Activated gamma-delta T cell treated with anti-CD3 and anti-CD28 coated beads, Interleukin-2, amount 50 U/mL, for 16 hours (primary cell): ENCODE measurements at places on chromosomes 6 and 20.

GRCh38 chr6:111993342-111993741, 60.6 kb upstream of the CCN6 start:
- DNase-seq: no peak

DNA sequence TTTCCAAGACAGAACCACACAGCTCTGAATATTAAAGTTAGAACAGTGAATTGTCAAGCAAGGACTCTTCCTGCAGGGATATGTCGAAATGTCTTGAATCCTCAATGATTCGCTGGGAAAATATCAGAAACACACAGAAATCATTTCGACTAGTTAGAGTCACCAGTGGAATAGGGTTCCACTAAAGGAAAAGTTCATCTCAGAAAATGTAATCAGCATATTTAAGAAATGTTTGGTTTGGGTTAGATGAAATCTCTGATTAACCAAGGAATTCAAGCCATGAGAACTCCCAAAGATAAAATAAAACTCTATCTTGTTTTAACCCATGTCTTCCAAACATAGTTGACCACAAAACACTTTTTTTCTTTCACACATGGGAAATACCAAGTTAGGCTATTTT, 621.0 kb upstream of the NRSN1 start:
- no peak for DNase-seq

DNA sequence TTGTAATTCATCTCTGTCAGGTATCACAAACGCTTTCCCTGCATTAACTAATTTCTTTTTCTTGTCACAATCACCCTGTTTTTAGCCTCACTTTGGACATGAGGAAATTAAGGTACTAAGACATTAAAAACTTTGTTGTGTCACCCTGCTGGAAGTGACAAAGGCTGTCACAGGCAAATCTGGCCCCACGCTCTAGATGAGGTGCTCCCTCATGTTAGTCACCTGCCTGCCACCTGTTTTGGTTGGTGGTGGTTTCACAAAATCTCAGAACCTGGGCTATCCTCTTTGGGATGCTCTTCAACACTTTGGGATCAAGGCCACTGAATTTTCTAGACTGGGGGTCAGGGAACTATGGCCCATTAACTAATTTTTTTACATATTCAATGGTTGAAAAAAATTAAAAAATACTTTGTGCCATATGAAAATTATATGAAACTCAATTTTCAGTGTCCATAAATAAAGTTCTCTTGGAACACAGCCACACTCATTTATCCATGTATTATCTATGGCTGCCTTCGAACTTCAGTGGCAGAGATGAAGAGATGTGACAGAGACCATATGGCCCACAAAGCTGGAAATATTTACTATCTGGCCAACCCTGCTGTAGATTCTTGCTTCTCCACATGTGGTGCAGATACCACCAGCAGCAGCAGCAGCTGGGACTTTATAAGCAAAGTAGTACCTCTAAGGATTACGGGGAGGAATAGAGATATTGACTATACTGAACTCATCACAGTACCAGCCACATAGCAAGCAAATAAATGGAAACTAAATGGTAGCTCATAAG, 16.1 kb upstream of the TNFAIP3 start:
- DNase-seq: no peak

GRCh38 chr6:27758491-27758890, 153.7 kb downstream of the OR2B2 start:
- DNase-seq: no peak

GRCh38 chr6:34235307-34236130, 1.2 kb upstream of the HMGA1 start:
- peak; percentile 39 for DNase-seq

DNA sequence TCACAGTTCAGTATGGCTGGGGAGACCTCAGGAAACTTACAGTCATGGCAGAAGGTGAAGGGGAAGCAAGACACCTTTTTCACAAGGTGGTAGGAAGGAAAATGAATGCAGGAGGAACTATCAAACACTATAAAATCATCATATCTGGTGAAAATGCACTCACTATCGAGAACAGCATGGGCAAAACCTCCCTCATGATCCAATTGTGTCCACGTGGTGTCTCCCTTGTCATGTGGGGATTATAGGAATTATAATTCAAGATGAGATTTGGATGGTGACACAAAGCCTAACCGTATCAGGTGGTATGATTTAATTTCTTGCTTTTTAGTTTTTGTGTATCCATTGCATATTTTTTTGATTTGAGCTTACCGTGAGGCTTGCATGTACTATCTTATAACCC, 133.2 kb upstream of the SYNCRIP start:
- no peak for DNase-seq

DNA sequence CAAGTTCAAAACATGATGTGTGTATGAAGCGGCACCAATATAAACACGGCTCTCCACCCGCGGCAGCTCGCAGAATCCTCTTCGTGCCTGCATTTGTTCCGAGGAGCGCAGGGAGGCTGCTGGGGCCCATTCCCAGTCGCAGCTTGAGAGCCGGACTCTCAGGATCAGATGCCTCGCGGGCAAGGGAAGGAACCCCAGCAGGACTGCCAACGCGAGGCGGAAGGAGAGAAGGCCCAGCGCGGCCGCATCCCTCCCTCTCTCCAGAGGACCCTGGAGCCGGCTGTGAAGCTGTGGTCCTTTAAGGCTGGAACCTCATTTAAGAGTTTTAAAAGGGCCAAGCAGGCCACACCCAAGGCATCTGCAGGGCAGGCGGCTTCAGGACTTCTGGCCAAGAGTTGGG, 44.2 kb upstream of the ZBP1 start:
- no peak for DNase-seq

DNA sequence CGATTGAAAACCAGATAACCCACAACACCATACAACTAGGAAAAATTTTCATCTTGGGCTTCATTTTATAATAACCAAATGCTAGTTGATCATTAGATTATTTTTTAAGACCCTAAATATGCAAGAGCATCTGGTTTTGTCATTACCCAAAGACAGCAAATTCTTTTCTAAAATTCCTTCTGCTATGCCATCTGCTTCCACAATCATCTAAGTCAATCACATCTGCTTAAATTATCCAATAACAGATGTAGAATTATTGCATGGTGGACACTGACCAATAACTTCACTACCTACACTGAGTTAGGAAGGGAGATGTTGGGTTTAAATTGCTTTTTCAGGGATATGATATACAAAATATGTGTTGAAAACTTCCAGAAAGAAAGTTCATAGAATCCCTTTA, 41.9 kb downstream of the PKHD1 start:
- DNase-seq: no peak

GRCh38 chr6:137024237-137024990, 20.4 kb downstream of the IL20RA start:
- DNase-seq: no peak

- DNase-seq: no peak
Measured at GRCh38 chr6:160544802-160545201, 119.3 kb downstream of the LPA start.

DNA sequence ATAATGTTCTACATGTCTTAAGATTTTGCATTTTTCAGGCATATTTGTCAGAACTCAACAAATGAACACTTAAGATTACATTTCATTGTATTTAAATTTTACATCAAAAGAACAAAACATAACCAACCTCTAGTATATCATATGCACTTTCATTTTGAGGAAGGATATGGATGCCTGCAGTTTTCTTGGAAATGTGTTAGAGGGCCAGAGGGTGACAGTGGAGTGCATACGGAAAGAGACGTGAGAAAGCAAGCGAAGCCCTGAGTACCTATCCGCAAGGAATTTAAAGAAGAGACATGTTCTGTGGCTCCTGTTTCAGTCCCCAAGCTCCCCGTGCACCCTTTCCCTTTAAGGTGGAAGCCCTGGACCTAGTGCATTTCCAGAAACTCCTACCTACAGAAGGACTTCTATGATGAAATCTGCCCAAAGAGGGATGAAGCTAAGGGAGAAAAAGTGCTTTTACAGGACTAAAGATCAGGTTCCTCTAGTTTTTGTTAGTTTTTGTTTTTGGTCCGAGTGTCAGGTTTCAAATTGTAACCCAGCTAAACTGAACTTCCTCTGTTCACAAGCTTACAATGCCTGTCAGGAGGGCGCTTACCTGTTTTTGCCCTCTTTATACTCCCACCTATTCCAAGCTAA, 38.8 kb downstream of the EZR start:
- DNase-seq: no peak

DNA sequence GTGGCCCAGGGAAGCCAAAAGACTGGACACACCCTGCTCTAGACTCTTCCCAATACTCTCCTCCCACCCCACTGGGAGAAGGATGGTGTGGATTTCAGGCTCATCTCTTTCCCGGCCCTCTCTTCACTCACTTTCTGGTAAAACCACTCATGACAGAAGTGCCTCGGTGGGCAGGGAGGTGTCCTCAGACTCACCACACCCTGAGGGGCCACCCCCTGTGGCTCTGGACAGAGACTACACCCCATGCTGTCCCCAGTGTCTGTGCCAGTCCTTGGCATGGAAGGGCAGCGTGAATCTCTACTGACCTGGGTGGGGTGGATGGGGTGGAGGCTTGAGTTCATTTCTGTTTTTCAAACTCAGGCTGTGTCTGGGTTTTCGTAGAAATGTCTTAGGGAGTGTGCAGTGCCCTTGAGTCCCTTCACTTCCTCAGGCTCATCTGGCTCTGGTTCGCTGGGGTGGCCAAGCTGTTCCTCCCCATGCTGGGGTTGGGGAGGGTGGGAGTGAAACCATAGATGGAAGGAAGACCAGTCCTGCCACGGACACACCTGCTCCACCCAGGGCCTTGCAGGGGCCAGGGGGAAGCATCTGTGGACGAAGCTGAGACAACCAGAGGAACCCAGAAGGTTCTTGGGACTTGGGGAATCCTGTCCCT, 59.1 kb downstream of the EZR start:
- no peak for DNase-seq

DNA sequence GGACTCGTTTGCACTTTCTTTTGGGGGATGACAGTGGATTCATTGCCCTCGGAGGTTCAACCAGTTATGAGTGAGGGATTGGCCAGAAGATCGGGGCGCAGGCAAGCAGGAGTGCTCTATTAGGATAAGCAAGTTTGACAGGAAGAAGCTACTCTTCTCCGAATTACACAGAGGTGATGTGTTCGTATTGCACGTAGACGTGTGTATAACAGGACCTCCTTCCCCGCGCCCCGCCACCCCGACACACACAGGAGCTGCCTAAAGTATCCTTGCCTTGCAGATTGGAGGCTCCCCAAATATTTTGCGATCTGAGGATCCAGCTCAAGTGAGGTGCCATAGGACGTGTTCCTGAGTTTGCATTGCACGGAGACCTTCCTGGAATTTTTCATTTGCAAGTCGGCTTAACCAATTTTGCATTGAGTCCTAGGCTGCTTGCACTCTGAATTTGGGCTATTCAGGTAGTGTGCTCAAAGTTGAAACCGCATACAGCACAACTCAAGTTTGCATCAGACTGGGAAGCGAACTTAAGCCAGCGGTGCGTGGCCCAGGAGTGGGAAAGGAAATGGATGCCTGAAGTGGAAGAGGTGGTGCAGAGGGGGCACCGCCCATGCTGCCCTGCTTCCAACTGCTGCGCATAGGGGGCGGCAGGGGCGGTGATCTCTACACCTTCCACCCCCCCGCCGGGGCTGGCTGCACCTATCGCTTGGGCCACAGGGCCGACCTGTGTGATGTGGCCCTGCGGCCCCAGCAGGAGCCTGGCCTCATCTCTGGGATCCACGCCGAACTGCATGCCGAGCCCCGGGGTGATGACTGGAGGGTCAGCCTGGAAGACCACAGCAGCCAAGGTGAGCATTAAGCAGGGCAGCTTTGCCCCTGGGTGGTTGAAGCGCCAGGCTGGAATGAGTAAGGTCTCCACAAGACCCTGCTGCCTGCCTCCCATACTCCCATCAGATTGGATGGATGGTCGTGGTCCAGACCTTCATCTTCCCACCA, 770 bp downstream of the TCF19 start:
- DNase-seq: no peak

- DNase-seq: no peak
Measured at GRCh38 chr6:26053992-26054780, 33.0 kb upstream of the HFE start.

DNA sequence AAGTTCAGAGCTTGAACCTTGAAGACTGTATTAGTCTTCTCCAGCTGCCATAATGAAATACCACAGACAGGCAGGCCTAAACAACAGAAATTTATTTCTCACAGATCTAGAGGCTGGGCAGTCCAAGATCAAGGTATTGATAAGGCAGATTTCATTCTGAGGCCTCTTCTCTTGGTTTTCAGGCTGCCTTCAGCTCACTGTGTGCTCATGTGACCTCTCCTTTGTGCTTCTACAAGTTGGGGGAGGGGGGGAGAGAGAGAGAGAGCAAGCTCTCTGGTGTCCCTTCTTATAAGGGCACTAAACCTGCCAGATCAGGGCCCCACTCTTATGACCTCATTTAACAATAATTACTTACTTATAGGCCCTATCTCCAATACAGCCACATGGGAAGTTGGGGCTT, 102.6 kb upstream of the RSPO3 start:
- no peak for DNase-seq
